ENCODE measurements at places on chromosomes 4 and X.

GRCh38 chr4:87932718-87933141 is 42.8 kb upstream of the SPP1 start:
- DNase-seq = no peak

DNA sequence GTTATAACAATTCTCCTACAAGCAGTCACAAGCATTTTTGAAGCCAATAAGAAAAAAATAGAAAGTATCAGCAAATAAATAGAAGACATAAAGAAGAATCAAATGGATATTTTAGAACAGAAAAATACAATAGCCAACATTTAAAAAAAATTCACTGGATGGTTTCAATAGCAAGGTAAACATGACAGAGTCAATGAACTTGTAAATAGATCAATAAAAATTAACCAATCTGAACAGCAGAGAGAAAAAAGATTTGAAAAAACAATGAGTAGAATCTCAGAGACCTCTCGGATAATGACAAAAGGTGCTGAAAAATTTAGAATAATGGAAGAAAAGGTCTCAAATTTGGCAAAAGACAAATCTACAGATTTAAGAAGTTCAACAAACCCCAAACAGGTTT is 33.3 kb upstream of the RAB33B start:
- no peak for DNase-seq

GRCh38 chr4:18961266-18961665 is 939.7 kb upstream of the LCORL start:
- no peak for DNase-seq

GRCh38 chr4:13865871-13866669 is 238.5 kb upstream of the BOD1L1 start:
- no peak for DNase-seq

GRCh38 chrX:77114501-77114900 is 332.7 kb upstream of the FGF16 start:
- DNase-seq = no peak

GRCh38 chrX:1394731-1395501 is 3.0 kb upstream of the SLC25A6 start:
- no peak for DNase-seq

DNA sequence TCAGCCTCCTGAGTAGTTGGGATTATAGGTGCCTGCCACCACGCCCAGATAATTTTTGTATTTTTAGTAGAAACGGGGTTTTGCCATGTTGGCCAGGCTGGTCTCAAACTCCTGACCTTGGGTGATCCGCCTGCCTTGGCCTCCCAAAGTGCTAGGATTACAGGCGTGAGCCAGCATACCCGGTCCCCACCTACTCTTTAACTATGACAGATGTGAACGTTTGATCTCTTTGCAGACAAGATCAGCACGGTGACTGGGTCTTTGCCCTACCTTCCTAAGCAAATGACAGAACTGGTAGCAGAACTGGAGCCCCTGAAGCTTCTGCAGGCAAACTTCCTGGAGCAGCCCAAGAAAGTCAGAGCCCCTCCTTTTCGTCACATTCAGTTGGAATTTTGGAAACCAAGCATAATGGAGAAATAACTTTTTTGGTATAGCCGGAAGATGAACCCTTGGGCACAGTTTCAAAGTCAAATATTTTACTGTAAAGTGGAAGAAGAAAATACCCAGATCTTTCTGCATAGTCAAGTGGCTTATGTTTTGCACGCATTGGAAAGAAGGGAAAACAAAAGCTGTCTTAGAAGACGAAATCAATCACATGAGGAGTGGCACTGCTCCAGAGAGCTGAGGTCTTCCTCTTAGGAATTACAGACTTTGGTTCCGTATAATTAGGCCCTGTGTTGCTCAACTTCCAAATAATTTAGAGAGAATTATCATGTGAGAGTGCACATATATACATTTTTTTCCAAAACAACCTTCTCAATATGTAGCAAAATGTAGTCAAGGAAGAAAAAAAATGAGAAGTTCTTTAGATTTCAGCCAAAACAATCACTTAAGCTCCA is 90.6 kb downstream of the SORBS2 start:
- DNase-seq = no peak

- no peak for DNase-seq
Measured at GRCh38 chr4:153787061-153787560, 1.8 kb downstream of the SFRP2 start.

All from CD4-positive, alpha-beta T cell (primary cell).